ENCODE measurements at places on chromosomes 16 and 17.

GRCh38 chr16:55471448-55472097 is 7.4 kb upstream of the MMP2 start:
- no peak for DNase-seq

DNA sequence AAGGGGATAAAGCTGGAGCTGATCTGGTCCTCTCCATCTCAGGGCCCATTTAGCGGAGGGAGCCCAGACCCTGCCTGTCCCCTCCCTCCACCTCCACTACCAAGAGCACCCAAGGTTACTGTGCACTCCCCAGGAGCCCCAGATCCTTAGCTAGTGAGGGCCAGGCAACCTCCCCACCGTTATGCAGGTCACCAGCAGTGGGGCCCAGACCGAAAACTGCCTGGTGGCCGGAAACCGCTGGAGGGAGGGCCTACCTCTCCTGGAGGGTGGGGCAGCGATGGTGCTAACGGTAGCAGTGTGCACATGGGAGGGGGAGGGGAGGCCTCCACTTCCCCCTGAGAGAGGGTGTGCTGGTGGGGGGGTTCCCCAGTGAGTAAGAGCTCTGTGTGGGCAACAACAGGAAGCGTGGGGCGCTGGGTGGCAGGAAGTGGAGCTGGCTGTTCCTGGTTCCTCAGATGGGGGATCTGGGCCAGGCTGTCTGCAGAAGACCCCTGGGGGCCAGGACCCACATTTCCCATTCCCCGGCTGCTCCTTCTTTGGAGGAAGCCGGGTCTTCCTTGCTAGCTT is 4.4 kb downstream of the FMNL1 start:
- no peak for DNase-seq

GRCh38 chr17:5096731-5097100 is 15.0 kb downstream of the ZNF232 start:
- DNase-seq = no peak

DNA sequence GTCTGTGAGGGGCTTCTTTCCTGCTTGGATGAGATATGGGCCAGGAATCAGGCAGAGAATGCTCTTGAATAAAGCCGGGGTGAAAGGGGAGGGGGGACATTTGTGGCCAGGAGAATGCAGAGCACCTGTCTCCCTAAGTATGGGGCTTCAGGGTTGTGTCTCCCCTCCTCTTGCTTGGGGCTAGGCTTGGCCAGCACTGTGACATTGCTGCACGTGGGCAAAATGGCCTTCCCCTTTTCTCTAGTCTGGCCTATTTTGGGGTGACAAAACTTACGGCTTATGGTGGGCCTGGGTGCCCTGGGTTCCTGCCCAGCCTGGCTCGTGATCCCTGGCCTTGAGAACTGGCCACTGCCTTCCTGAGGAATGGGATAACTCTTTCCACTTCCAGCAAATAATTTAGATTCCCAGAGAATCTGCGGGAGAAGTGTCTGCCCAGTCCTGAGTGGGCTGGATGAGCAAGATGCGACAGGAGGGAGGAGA is 5.6 kb downstream of the NFE2L1 start:
- no peak for DNase-seq

- DNase-seq = no peak
These were observed 174.5 kb downstream of the PARN start for GRCh38 chr16:14455573-14455972.

- no peak for DNase-seq
These were observed 80.0 kb downstream of the USP32 start for GRCh38 chr17:60311936-60312335.

DNA sequence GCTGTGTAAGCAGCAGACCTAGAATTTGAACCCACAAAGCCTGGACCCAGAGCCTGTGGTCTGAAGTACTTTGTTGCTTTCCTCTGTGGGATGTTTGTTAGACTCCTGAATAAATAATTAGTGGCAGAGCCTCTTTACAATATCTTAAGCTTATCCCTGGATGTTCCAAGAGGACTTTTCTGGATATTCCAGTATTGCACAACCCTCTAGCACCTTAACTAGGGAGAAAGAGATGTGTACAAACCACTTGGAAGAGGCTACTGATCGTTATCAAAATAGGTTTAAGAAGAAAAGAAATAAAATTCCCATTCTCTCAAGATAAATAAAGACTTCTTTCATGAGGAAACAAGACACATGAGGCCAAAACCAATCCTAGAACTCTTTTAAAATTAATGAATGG is 632.4 kb downstream of the CDH11 start:
- no peak for DNase-seq

GRCh38 chr17:4550534-4551039 is 4.6 kb downstream of the MYBBP1A start:
- peak; percentile 8 for DNase-seq

DNA sequence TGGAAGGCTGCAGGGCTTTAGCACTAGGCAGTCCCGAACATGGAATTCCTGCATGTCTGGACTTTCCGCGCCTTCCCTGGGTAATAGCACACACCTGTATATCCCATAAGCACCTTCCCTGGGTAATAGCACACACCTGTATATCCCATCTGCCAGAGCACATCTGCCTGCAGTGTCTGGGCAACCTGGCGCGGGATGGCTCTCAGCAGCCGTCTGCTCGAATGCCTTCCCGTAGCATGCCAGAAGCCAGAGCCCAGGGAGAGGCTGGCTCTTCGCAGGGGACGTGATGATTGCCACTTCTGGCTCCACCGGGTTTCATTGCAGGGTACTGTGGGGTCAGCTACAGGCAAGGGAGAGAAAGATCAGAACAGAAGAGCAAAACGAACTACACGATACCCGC is 21.3 kb downstream of the MBTPS1 start:
- no peak for DNase-seq

DNA sequence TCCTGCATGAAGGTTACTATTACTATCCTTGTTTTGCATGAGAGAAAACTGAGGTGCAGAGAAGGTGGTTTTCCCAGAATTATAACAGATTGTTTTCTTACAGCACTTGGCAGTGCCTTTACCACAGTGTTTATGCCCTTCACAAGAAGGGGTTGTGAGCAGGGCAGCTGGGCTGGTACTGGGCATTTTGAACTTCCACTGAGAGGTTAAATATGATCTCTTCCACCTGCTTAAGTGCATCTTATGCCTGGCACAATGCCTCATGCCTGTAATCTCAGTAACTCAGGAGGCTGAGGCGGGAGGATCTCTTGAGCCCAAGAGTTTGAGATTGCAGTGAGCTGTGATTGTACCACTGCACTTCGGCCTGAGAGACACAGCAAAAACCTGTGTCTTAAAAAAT is 36.2 kb downstream of the NDE1 start:
- no peak for DNase-seq

DNA sequence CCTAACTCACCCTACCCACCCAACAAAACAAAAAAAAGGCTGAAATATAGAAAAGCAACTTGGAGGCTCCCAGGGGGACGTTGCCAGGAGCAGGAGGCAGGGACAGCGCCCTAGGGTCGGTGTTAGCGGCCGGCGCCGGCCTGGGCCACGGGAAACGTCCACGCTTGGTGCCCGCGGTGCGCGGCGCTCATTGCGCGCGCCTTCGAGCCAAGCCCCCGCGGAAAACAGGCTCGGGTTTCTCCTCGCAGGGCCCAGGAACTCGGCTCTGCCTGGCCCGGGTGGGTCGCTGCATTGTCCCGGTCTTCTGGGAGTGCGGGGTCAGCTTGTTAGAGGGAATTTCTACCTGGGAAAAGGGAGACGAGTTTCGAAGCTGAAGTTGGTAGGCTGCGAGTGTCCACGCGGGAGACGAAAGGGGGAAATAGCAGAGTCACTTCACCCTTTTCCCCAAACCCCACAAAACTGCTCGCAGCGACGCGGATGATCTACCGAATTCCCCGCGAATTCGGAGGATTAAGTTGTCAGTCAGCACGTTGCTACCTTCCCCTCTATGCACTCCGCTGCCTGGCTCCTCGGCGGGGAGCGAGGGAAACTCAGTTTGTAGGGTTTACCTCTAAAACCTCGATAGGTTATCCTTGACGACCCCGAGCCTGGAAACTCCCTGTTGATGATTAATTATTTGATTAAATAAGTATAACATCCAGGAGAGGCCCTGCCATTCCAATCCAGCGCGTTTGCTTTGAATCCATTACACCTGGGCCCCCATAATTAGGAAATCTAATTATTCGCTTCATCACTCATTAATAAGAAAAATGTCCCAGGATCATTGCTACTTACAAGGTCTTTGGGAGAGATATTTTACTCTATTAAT is 751 bp upstream of the FOXC2 start:
- no peak for DNase-seq

DNA sequence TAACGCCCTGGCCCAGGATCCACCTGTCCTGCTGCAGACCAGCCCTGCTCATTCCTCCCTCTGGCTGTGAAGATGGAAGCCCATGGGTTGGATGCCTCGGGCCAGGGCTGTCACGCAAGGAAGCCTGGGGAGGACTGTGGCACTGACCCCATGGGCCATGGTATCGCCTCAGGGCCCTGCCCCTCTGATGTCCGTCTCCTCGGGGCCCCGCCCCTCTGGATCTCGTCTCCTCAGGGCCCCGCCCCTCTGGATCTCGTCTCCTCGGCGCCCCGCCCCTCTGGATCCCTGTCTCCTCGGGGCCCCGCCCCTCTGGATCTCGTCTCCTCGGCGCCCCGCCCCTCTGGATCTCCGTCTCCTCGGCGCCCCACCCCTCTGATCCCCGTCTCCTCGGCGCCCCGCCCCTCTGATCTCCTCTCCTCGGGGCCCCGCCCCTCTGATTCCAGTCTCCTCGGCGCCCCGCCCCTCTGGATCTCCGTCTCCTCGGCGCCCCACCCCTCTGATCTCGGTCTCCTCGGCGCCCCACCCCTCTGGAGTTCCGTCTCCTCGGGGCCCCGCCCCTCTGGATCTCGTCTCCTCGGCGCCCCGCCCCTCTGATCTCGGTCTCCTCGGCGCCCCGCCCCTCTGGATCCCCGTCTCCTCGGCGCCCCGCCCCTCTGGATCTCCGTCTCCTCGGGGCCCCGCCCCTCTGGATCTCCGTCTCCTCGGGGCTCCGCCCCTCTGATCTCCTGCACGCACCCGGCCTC is 24.0 kb downstream of the METRNL start:
- DNase-seq = no peak

- DNase-seq = no peak
These were observed 4.3 kb upstream of the SGF29 start for GRCh38 chr16:28549301-28549899.

GRCh38 chr16:85649411-85650134 is 36.5 kb downstream of the GSE1 start:
- no peak for DNase-seq

DNA sequence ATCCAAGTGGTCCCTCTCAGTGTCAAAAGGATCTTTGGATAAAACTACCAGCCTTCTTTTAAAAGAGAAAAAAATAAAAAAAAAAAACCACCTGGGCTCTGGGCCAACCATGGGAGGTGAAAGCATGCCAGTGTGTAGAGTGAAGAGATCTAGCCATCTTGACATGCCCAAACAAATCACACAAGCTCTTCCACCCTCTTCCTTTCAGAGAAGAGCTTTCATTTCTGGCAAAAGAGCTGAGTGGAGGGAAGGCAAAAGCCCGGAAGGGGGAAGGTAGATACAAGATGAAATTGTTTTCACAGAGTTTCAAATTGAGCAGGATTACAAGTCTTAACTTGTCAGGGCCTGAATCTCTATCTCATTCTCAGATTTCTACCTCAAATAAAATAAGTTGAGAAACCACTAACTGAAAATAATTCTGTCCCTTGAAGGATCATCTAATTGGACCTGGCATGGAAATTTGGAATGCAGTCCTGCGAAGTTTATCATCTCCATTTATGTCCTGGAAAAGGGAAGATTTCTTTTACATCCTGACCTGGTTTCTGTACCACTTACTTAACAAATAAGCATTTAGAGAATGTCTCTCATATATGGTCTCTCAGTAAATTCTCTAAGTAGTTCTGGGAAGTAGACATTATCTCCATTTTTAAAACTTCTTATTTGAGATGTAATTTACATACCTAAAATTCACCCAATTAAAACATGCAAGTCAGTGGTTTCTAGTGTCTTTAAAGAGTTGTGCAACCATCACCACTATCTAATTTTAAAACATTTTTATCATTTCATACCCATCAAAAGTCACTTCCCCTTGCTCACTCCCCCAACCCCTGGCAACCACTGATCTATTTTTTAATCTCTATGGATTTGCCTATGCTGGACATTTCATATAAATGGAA is 93.7 kb downstream of the TANGO6 start:
- no peak for DNase-seq

DNA sequence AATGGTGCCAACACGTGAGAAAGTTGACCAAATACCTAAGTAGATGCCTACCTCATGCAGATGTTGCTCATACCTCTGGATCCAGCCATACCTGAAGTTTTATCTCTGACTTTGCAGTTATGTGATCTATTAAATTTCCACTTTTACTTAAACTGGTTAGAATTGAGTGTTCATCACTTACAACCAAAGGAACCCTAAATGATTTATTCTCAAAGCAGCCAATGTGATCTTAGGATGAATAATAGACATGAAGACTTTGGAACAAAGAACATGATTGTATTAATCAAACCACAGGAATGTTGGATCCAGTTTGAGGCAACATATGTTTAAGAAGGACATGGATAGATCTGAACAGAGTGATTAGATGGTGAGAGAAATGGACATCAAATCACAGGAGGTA is 68.7 kb downstream of the IRX6 start:
- DNase-seq = no peak

DNA sequence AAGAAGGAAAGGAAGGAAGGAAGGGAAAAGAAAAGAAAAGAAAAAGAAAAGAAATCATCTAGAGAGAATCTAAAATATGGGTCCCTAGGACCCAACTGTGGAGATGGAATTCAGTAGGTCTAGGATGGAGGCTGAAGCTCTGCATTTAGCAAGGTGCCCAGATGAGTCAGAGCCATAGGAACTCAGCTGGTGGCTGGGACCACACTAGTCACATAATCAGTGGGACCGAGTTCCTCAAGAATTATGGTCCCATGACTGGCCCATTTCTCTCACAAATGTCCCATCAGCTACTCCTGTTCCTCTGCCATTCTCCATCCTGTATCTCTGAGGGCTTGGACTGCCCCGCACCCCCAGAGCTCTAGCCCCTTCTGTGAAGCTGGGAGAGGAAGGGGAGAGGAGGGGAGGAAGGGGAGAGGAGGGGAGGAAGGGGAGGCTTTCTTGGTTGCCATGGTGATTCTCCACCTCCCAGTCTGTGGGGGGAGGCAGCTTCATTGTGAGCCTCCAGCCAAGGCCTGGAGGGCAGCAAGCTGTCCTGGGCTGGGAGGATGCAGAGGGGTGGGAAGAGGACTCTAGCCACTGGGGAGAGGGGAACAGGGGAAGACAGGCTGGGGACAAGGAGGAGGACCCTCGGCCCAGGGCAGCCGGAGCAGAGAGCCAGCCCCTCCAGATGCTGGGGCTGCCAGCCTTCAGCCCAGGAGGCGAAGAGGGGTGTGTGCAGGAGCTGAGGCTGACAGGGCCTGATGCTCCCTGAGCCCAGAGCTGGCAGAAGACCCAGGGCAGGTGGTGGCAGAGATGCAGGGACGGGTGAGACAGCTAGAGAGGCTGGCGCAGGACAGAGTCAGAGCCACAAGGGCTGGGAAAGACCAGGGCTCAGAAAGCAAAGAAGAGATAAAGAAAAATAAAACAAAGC is 37.8 kb upstream of the LHX1 start:
- DNase-seq = no peak

GRCh38 chr16:50308237-50308965 is 42.0 kb downstream of the ADCY7 start:
- DNase-seq = peak; percentile 8

GRCh38 chr17:81135505-81136278 is 29.6 kb upstream of the PVALEF start:
- DNase-seq = no peak
